EL (cell line): ENCODE measurements at places on chromosomes 6 and 20.

- DNase-seq = peak; percentile 73
Measured at GRCh38 chr6:44096612-44097011, 30.6 kb downstream of the MRPL14 start.

GRCh38 chr6:119285908-119286625, 63.5 kb downstream of the MAN1A1 start:
- DNase-seq = no peak

DNA sequence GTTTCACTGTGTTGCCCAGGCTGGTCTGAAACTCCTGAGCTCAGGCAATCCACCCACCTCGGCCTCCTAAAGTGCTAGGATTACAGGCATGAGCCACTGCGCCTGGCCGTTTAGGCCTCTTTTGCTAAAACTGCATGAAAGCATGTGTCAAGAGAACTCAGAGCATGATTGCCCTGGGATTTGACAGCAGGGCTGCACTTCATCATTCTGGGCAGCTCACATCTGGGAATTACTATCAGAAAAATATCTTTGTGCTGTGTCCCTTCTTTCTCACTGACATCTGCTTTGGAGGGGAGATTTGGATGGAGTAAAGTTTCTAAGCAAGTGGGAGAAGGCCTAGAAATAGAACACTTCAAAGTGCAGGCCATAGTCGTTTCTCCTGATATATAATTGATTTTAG, 59.6 kb upstream of the EIF2S2 start:
- no peak for DNase-seq

DNA sequence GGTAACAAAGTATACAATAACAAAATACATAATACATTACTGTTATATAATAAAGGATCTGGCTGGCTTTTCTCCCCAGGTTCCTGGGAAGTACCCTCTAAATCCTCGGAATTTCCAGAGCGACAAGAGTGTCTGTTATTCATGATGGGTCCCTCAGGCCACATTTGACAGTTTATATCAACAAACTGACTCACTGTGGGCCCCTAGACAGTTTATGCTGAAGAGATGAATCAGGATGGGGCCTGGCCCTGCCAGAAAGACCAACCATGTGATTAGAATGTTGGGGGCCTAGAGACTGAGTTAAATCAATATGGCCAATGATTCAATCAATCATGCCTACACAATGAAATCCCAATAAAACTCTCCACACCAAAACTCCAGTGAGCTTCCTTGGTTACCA, 13.5 kb downstream of the USP45 start:
- DNase-seq = peak; percentile 25

GRCh38 chr6:158110986-158111385, 57.1 kb downstream of the SERAC1 start:
- no peak for DNase-seq

DNA sequence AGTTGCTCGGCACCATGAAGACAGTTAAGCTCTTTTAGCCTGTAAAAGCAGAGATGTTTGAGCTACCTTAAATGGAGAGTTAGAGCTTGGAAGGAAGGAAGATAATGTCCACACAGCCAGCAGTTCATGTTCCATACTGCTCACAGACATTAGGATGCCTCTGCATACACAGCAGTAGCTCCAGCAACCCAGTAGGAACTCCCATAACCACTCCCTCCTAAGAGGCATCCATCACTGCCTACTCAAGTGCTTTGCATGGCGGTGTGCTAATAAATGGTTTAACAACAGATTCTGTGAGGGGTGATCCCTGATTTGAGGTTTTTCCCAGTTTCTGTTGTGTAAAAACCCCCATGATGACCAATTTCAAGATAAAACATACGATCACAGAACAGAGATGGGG, 286.4 kb downstream of the HACE1 start:
- DNase-seq = no peak

GRCh38 chr6:13318821-13319220, 9.5 kb downstream of the TBC1D7 start:
- DNase-seq = no peak

GRCh38 chr6:100809346-100809745, 71.8 kb downstream of the ASCC3 start:
- no peak for DNase-seq

DNA sequence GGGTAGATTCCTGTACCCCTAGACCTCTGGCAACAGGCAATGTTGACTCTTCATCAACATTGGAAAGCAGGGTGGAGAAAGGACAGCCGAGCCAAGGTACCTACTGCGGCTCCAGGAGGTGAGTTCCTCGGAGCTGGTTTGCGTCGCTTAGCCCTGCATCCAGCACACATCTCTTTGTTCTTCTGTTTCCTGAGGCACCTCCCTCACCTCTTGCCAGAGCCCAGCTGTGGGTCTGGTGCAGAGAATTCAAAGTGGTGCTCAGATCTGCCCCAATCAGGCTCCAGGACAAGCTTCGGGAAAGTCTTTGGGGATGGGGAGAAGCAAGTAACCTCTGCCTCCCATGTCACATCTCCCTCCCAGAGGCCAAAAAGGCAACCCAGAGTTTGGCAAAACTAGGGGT, 2.2 kb downstream of the KCNG1 start:
- DNase-seq = no peak

DNA sequence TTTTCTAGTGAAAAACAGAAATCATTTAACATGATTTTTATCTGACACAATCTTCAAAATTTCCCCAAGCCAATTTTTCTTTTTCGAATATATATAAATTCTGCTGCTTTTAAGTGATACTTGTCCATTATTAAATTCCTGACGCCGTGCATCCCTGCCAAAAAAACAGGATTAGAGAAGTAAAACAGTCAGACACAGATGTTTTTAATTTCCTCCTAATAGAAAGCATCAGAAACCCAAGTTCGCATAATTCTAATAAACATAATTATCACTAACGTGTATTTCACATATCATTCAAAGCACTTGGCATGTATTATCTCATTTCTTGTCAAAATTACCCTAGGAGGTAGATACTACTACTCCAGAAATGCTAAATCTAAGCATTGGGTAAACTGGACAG, 179.5 kb downstream of the ZFP64 start:
- DNase-seq = no peak

DNA sequence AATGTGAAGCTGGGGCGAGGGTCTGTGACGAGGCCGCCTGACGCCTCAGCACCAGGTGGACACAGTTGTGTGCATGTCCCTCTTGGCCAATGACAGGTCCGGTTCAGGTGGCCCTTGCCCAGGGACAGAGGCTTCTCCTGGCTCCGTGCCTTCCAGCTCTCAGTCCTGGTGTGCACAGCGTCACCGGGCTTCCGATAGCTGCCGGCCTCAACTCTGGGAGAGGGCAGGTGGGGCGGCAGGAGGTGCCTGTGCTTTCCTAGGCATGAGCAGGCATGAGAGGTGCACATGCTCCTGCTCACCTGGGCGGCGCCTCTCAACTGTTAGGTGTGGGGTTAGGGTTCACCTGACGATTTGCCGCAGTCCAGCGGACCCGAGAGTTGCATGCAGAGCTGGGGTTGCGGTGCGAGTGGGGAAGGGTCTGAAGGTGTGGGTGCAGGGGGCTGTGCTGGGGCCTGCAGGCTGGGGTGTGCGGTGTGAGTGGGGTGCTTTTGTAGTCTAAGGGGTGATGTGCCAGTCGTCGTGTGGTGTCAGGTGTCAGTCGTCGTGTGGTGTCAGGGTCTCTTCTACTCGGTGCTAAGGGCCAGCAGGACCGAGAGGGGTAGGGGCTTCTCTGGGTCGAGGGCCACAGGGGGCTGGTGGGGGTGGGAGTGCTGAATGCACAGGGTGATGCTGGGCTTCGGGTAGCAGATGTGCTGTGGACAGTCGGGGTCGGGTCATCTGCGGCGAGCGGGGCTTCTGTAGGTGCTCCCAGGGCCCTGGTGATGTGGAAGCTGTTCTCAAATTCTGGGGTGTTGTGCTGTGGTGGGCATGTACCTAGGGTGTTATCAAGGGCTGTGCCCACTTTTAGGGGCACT, 3.8 kb upstream of the SOX18 start:
- DNase-seq = no peak

GRCh38 chr6:33558801-33559200, 21.3 kb downstream of the BAK1 start:
- no peak for DNase-seq

- peak; percentile 91 for DNase-seq
Measured at GRCh38 chr6:89310929-89311328, 4.2 kb downstream of the GABRR2 start.

DNA sequence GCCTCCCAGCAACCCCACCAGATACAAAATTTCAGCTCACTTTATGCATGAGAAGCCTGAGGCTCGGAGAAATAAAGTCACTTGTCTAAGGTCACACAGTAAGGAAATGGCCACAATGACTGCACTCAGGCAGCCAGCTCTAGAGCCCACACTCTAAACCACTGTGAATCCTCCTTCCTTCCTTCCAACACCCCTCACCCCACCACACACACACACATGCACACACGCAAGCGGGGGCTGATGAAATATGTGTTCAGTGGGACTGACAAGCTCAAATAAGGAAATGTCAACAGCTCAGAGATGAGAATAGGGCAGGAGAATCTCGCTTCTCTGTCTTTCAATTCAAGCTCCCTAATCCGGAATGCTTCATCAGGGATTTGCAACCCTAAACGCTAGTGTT, 6.0 kb upstream of the BPIFA1 start:
- no peak for DNase-seq

DNA sequence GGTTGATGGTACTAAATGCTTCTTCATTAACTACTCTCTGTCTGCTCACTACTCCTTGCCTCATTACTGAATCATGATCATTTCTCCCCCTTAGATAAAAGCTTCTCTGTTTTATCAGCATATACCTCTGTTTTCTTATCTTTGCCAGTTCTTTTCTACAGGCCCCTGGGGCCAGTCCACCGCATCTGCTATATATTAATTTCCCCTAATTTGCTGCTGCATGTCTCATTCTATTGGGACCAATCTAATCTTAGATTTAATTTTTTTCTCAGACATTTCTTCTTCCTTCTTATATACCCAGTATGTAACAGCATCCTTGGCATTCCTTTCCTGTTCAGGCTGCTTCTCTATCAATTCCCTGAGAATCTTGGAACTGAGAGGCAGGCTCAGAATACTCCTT, 51.2 kb downstream of the GRIK2 start:
- DNase-seq = no peak

DNA sequence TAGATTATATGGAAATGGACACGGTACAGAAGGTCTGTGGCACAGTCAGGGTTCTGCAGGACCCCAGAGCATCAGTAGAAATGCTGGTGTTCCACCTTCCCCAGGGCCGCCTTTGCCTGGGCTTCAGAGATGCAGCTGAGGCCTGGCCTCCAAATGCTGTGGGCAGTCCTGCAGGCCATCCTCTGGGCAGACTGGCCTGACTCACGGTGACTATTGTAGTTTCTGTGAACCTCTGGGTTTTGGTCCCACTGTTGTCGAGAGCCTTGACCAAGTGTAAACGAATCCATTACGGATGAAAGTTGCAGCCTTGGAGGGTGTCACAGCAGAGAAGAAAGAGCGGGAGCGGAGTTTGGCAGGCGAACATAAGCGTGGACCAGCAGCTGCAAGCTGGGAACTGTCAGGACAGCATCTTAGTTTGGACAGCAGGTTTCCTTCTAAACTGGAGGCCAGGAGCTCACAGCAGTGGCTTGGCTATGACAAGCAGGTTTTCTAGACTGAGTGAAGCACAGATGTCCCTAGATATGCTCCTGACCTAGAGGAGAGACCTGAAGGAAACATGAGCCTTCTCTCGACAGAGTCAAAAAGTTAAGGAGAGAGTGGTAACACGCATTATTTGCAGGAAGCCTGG, 46.2 kb upstream of the BCLAF1 start:
- DNase-seq = no peak

GRCh38 chr6:87939776-87940175, 107.9 kb upstream of the SPACA1 start:
- no peak for DNase-seq

GRCh38 chr20:57707849-57708693, 1.7 kb downstream of the PMEPA1 start:
- no peak for DNase-seq

GRCh38 chr6:110951986-110952794, 6.3 kb upstream of the GTF3C6 start:
- DNase-seq = peak; percentile 84

DNA sequence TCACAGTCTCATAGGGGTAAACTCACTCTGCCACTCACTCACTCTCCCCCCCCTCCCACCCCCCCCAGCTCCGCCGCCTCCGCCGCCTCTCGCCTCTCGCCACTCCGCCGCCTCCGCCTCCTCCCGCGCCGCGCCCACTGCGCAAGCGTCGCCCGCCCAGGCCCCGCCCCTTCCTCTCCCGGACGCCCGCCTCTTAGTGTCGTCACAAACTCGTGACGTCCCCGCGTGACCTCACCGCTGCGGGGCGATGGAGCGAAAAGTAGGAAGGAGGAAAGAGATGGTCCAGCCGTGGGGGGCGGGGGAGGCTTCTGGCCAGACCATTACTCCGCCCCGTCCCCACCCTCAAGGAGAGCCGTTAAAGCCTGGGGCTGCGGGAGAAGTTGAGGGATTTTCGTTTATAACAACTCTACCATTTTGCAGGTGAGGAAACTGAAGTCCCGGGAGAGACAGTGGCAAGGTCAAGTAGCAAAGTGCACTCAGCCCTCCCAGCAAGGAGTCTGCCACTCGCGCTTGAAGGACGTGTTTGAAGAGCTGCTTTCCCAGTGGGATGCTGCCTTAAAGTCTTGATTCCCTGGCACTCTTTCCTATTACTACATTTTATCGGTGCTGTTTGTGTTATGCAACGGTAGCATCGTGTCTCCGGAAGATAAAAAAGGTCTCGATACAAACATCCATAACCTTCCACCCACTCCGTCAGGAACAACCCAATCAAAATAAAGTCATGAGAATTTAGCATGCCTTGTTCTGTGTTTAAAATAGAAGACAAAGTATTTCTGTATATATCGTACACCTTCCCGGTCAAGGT, at the start of gene ILRUN:
TSS of gene ILRUN (minus strand) at position 29 of the 805 bp plus-strand sequence. CDS start 164 bp downstream, outside the sequence.
- peak; percentile 96 for DNase-seq

DNA sequence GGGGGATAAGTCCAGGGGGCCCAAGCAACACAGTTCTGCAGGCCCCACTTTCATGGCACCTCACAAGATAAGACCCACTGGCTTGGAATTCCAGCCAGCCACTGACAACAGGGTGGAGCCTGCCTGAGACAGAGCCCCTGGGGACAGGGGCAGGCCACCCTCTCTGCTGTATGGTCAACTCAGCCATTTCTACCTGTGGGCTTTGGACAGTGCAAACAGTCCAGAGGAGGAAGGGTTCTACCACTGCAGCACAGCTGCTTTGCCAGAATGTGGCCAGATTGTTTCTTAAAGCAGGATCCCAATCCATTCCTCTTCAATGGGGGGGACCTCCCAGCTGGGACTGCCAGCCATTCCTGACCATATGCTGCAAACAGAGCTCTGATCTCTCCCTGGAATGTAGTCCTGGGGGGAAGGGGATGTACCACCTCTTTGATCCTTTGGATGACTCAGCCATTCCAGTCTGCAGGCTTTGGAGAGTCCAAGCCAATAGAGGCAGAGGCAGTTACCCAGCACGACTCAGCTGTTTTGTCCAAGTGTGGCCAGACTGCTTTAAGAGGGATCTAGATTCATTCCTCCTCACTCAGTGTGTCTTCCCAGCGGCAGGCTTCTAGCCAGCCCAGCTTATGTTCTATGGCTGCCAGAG, 842.2 kb downstream of the EPHA7 start:
- no peak for DNase-seq

- DNase-seq = no peak
Measured at GRCh38 chr6:55199239-55199638, 24.9 kb downstream of the HCRTR2 start.
